CD4-positive, alpha-beta T cell treated with Interferon gamma for 1 hour (primary cell): ENCODE measurements at places on chromosomes 2 and 18.

DNA sequence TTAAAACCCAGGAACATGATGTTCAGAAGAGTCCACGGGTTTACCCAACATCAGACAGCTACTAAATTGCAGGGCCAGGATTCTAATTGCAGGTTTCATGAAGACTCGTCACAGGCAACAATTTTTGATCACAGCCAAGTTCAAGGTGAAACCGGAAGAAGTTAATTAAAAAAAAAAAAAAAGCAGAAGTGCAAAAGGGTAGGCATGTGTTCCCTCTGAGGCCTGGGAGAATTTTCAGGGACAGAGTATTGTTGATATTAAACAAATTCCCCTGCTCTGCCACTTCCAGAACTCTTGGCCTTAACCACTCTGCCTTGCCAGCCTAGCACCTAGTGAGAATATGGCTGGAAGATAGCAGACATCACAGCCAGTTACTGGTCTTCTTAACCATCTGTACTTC, 99.4 kb upstream of the TRIB2 start:
- no peak for DNase-seq

GRCh38 chr2:211077216-211077767, 520.9 kb downstream of the CPS1 start:
- no peak for DNase-seq

DNA sequence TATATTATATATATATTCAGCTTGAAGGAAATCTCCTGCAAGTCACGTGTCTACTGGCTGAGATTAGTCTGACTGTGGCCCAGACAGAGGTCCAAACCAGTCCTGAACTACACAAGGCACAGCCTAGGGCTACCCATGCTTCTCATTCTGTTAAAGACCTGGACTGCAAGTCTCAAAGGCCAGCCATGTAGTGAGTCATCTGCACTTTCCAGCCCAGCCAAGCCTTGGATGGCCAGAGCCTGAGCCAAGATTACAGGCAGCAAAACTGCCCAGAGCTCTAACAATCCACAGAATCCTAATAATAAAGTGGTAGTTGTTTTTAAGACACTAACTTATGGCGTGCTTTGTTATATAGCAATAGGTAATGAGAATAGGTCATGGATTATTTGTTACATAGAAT, 259.6 kb downstream of the SS18 start:
- DNase-seq = no peak

GRCh38 chr2:129091620-129092019, 773.0 kb upstream of the HS6ST1 start:
- DNase-seq = no peak

GRCh38 chr18:33711514-33711913, 133.5 kb downstream of the ASXL3 start:
- no peak for DNase-seq

- DNase-seq = no peak
These were observed 92.6 kb upstream of the TSPYL6 start for GRCh38 chr2:54348646-54349045.

GRCh38 chr2:198273660-198274059, 469.3 kb downstream of the PLCL1 start:
- no peak for DNase-seq

GRCh38 chr2:48210189-48210588, 303.9 kb upstream of the FBXO11 start:
- no peak for DNase-seq

GRCh38 chr18:41396861-41397260, 558.2 kb upstream of the PIK3C3 start:
- no peak for DNase-seq

DNA sequence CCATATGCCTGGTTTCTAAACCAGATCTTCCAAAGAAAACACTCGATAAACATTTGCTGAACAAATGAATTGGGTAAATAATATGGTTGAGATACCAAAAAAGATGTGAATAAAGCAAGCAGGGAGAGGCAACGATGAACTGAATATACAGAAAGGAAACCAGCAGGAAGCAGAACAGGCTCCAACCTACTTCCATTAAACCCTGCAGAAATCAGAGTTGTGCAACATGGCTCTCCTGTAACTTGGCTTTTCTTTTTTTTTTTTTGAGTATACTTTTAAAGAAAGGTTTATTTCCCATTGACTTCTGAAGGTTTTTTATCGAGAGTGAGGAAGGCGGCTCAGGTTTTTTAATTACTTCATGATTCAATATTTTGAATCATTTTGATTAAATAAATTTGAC, 23.5 kb downstream of the ITSN2 start:
- no peak for DNase-seq

DNA sequence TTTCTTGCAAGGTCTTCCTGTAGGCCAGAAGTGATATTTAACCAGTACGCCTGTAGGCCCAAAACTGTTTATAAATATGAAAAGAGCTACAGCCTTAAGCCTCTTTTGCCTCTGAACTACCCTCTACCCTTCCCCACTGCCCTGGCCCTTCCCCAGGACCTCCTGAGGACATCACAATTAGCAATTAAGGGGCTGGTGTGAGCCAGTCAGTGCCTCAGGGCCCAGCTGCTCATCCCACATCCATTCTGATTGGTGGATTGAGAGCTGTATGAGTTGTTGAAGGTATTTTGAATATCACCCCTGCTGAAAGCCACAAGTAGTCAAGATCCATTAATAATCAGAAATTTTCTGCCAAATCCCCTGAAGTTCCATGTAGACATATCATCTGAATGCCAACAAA, 126.3 kb upstream of the TACR1 start:
- no peak for DNase-seq

DNA sequence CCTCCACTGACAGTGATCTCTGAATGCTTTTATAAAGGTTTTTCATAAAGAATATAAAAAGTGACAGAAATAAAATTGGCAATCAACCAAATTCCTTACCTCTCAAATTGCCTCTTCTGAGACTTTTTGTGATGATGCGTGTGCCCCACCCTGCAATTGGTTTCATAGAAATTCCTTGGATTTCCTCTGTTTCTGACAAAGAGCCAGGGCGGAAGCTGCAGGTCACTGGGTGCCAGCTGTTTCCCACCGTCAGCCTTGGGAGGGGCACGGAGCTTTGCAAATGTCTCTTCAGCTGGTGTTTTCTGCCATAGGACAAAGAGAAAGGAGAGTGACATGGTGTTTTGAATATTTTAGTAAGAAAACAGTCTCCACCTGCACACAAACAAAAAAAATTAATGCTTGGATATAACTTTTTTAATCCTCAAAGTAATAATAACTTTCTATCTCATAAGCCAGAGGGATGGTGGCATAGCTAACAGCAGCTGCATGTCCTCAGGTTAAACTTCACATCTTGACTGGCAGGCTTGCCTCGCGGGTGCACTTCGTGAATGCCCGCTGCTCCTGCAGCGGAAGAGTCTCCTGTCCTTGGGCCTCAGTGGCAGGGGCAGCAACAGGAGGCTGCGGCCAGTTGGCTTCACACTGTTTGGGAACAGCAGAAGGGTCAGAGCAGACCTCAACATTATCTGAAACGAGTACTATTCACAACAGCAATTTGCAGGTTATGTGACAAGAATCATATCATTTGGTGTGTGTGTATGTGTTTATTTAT, 24.7 kb downstream of the AGAP1 start:
- DNase-seq = no peak

GRCh38 chr18:10739152-10739551, 213.3 kb downstream of the NAPG start:
- no peak for DNase-seq

GRCh38 chr2:190465060-190465459, 56.9 kb downstream of the MFSD6 start:
- DNase-seq = no peak

DNA sequence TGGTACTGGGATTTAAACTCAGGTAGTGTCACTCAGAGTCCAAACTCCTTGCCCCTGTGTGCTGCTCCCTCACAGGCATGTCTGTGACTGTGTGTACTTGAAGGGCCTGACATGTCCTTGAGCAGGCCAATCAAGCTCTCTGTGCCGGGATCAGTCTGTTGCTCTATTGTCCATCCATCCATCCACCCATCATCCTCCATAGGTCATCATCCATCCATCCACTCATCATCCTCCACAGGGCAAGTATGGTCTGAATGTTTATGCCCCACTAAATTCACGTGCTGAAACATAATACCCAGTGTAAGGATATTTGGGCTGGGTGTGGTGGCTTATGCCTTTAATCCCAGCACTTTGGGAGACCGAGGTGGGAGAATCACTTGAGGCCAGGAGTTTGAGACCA, 24.5 kb upstream of the NEB start:
- DNase-seq = no peak

DNA sequence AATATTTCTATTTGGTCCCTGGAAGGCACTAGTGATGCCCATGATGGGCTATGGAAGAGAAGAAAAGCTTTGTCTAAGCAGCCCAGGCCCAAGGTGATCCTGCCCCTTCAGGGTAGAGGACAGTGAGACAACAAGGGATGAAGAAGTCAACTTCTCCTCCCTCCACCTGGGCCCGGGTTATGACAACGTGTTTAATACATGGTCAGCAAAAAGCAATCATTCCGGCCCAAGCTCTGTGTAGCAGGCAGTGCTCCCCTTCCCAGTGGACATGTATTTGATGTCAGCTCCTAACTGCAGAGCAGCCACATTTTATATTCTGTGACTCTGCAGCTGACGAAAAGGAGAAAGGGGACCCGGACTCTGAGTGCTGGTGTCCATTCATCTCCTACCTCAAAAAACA, 67.2 kb upstream of the MFF start:
- DNase-seq = no peak

GRCh38 chr2:69733342-69734034, 8.4 kb upstream of the ANXA4 start:
- no peak for DNase-seq

- no peak for DNase-seq
These were observed 407.2 kb downstream of the PTPRM start for GRCh38 chr18:7974200-7974874.

GRCh38 chr2:104876606-104877570, 23.0 kb downstream of the POU3F3 start:
- no peak for DNase-seq

DNA sequence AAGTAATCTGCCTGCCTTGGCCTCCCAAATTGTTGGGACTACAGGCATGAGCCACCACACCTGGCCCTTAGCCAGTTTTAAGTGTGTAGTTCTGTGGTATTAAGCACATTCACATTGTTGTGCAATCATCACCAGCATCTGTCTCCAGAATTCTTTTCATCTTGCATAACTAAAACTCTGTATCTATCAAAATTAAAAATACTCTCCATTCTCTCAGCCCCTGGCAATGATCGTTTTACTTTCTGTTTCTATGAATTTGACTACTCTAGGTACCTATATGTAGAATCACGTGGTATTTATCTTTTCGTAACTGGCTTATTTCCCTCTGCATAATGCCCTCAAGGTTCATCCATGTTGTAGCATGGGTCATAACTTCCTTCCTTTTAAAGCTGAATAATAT, 45.5 kb upstream of the CAVIN2 start:
- no peak for DNase-seq

DNA sequence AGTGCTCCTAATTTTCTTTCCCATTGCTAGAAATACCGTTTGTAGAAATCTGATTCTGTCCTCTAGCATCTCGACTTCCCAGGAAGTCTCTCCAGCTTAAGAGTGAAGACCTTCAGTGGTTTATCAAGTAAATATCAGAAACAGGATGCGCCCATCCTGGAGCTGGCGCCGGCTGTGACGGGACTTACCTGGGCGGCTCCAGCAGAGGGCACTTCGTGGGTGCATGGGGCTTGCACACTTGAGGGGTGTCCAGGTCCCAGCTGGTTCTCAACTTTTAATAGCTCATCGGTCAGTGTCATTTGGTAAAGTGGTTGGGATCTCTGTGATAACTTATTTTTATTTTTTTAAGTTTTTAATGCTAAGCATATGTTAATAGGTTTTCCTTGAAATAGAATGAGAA, 167.0 kb upstream of the TPO start:
- DNase-seq = no peak

DNA sequence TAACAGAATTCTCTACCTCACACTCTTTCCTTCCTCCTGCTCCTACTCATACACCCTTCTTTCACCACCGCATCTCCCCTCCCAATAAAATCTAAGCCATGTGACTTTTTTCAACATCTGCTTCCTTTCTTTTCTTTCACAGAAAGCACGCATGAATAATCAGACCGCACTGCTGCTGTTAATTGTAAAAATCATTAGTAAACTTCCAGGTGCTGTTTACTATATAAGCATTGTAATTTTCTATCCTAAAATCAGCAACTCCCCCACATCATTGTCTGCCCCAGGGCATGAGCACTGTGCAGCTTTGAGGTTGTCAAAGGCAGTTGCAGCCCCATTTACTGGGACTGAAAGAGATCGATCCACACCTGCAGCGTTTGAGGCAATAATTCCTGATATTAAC, 782.6 kb upstream of the ID2 start:
- no peak for DNase-seq

DNA sequence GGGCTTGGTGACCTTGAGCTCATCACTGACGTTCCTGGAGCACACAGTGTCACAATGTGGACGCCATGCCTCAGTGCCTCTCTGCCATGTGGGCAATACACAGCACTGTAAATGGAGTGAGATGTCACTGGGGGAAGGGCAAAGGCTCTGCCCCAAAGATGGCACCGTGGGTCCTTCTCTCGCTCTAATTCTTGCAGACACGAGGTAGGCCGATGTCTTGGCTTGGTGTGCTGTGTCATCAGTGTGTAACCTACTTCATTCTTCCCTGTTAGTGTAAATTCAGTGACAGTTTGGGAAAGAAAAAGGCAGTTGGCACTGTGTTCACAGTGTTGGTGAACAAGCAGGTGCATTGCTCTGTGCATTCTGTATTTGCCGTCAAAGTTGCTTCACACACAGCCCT, 309.3 kb upstream of the MYT1L start:
- no peak for DNase-seq

GRCh38 chr2:240869109-240869955, 708 bp downstream of the AGXT start:
- no peak for DNase-seq

DNA sequence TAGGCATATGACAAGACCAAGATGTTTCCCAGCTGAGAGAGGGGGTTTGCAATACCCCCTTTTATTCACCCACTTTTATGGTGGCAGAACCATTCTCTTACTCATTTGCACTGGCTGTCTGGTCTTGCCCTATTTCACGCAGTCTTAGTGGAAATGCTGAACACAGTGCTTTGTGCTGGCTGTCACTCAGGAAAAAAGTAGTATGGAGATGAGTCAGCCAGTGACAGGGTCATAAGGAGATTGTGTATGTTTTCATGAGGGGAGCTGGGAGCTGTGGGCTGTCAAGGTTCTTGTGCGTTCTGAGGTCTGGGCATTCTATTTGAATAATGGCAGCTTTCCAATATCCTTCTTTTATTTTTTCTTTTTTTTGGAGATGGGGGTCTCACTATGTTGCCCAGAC, 10.9 kb upstream of the CNRIP1 start:
- DNase-seq = no peak

DNA sequence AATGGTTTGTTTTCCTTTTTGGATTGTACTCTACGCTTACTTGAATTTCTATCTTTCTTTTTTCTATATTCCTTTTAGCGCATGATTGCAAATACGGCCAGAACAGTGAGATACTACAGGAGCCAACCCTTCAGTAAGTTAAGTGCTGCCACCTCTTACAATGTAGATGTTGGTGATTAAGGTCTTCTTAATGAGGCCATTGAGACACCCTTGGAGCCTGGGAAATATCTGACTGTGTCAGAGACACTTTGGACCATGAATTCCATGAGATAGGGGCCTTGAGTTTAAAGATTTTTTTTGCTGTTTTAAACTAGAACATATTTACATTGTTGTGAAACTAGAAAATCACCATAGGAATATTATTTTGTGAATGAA, 27.1 kb upstream of the MAP3K20 start:
- no peak for DNase-seq

- DNase-seq = no peak
These were observed 257.2 kb downstream of the SRBD1 start for GRCh38 chr2:45353879-45354278.

- no peak for DNase-seq
These were observed 17.4 kb downstream of the CYTIP start for GRCh38 chr2:157426477-157426994.
